Mesothelial cell of epicardium (in vitro differentiated cells): ENCODE measurements at places on chromosomes 6 and 20.
A peak's percentile ranks its signal among the peaks of the same experiment; 100 is the strongest.

- DNase-seq, result no peak
These were observed 69.7 kb downstream of the SAMD5 start for GRCh38 chr6:147578159-147578558.

- DNase-seq, result no peak
These were observed 655 bp upstream of the NDUFAF4 start for GRCh38 chr6:96898241-96898851.

GRCh38 chr6:104525677-104526322 lies 333.9 kb downstream of the HACE1 start:
- peak; percentile 71 for DNase-seq

GRCh38 chr20:43767686-43768474 lies 41.1 kb upstream of the GTSF1L start:
- DNase-seq, result no peak

DNA sequence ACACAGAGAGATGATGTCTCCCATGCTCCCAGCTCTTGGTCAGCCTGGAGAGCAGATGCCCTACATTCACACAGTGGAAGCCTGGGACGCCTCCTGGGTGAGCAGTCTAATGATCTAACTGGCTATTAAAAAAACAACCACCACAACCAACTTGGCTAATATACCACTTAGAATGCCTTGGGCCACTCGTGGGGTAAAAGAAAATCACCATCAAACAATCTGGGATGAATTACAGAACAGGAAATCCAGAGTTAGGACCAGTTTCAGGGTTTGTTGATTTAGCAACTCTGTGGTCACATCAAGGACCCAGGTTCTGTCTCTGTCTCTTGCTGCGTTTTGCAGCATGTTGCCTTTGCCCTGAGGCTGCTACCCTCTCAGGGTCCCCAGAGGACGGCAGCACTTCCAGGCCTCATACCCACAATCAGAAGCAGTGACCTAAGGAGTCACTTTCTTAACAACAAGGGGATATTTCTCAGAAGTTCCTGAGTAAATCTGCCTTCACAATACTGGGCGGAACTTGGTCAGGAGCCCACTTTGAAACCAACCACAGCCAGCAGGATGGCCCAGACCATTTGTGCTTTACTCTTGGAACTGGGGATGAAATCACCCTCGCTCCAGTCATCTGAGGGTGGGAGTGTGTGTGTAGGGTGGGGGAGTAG lies 118.7 kb downstream of the CLIC5 start:
- no peak for DNase-seq

DNA sequence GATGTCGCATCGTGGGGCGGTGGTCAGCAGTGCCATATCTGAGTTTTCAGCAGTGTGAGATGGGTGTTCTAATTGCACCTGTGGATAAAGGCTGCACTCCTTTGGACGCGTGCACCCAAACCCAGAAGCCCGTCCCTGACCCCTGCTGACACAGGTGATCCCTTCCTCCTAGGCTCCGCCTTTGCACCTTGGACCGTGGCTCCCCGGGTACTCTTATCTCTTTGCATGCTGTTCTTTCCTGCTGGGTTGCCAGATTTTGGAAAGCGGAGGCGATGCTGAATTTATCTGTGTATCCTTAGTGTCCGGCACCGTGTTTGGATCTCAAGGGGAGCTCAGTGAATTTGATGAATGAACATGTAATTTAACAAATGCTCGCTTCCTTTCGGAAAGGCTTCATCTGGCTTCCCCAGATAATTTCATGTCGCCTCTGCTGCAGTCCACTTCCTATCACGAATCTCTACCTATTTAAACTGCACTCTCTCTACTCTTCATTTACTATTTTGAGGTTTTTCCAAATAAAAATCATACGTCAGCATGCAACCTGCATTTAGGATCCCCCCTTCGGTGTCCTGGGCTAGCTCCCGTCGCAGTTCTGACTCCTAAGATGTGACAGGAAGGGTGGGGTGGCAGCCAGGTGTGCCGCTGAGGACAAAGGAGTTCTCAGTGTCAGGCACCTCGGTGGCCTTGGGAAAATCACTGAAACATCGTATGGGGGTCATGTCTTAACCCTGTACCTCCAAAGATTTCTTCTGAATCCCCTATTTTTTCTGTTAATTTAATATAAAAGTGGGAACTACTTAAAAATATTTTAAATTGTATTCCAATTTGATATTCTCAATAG lies 753 bp upstream of the PERP start:
- no peak for DNase-seq

DNA sequence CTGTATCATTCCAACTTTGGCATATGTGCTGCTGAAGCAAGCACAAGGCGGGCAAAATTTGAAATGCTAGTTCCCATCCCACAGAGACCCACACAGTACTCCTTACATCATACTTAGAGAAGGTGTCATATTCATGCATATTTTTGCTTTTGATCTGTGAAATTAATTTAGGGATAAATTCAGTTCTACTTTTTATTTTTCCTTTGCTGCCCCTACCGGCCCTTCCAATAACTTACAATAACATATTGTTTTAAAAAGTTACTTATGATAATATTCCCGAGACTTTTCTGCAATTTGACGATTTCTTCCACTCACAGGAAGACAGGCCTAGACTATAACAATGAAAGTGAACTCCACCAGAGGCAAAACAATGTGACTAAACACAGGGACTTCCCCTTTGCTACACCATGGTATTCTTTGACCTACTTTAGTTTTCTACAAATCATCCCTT lies 35.0 kb downstream of the SESN1 start:
- no peak for DNase-seq

DNA sequence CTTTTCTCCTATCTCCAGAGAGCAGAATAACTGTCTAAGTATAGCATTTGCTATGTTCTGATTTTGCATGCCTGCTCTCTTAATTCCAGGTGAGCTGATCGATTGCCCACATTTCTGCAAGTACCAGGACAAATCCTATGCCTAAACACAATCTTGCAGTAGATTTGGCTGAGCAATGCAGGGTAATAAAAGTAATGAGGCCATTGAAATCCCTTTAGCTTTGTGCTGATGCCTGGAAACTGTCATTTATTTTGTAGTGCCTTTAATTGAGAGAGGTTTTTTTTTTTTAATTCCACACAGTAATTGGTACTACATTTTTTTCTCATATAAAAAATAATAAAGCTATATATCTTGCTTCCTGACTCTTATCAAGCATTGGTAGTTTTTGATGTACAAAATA lies 252.3 kb downstream of the NKAIN2 start:
- DNase-seq, result no peak

DNA sequence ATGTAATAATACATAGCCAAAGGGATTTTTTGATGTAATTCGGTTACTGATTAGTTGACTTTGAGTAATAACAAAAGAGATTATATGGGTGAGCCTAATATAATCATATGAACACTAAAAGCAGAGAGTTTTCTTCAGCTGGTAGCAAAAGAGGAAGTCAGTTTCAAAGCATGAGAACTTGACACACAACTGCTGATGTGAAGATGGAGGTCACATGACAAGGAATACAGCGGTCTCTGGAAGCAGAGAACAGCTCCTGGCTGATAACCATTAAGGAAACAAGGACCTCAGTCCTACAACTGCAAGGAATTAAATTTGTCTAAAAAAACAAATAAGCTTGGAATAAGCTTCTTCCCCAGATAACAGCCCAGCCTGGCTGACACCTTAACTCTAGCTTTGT lies 154.5 kb upstream of the PRND start:
- no peak for DNase-seq

- no peak for DNase-seq
These were observed 4.9 kb downstream of the HCK start for GRCh38 chr20:32056708-32057483.

GRCh38 chr20:62721511-62722370 lies 13.1 kb downstream of the NTSR1 start:
- no peak for DNase-seq

- no peak for DNase-seq
These were observed 71.3 kb upstream of the IYD start for GRCh38 chr6:150297327-150298029.

GRCh38 chr6:103723438-103724322 lies 1136.0 kb downstream of the HACE1 start:
- DNase-seq, result no peak

DNA sequence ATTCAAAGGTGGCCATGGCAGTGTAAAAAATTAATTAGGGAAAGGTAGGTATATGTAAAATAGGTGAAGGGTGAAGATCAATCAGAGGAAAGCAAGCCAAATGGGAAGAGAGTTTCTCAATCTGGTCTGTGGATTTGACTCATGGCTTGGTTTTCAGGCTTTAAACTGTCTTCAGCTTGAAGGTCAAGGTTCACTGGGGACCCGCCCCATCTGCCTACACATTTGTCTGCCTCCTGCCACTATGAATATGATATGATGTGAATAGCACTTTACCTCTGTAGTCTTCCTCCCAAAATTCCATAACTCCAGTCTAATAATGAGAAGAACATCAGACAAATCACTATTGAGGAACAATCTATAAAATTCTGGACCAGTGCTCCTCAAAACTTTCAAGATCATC lies 32.3 kb upstream of the THEMIS start:
- DNase-seq, result no peak

GRCh38 chr20:60057866-60058807 lies 99.9 kb downstream of the CDH26 start:
- DNase-seq, result no peak

- DNase-seq, result no peak
These were observed 20.0 kb downstream of the PRPF6 start for GRCh38 chr20:64000906-64001305.

GRCh38 chr6:144311361-144311760 lies 26.2 kb downstream of the UTRN start:
- DNase-seq, result no peak

- no peak for DNase-seq
These were observed 317.8 kb downstream of the CENPW start for GRCh38 chr6:126657561-126658175.

DNA sequence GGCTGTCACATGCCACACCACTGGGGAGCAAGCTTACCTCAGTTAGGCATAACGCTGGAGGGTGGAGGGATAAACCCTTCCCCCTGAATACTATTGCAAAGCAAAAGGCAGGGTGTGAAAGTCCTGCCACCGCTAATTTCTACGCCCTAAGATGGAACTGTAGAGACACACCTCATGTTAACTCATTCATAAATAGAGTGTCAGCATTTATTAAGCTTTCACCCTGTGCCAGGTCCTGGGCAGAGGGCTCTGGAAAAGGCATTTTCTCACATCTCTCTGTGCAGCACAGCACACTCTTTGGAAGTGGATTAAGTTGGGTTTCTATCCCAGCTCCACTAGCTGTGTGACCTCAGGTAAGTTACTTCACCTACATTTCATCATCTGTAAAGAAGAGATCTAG lies 21.8 kb downstream of the TMEM14B start:
- no peak for DNase-seq

DNA sequence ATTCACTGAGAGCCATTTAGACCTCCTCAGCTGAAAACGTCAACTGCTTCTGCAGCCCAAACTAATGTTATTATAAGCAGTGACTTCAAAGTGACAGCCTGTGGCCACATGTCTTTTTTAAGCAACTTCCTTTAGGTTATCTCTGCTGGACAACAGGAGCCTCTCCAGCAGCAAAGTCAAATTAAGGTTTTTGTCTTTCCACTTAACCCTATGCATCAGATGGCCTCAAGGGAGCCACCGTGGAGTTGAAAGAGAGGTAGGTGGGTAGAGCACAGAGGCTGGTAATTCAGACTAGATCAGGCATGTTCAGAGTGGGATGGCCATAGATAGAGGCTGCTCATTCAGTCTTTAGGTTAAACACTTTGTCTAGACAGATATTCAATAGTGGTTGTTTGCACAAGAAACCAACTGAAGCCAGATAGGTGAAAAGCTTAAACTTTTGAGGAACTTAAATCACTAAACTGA lies 300.6 kb upstream of the ECI2 start:
- DNase-seq, result no peak

GRCh38 chr6:122653094-122653493 lies 42.9 kb downstream of the PKIB start:
- DNase-seq, result no peak

DNA sequence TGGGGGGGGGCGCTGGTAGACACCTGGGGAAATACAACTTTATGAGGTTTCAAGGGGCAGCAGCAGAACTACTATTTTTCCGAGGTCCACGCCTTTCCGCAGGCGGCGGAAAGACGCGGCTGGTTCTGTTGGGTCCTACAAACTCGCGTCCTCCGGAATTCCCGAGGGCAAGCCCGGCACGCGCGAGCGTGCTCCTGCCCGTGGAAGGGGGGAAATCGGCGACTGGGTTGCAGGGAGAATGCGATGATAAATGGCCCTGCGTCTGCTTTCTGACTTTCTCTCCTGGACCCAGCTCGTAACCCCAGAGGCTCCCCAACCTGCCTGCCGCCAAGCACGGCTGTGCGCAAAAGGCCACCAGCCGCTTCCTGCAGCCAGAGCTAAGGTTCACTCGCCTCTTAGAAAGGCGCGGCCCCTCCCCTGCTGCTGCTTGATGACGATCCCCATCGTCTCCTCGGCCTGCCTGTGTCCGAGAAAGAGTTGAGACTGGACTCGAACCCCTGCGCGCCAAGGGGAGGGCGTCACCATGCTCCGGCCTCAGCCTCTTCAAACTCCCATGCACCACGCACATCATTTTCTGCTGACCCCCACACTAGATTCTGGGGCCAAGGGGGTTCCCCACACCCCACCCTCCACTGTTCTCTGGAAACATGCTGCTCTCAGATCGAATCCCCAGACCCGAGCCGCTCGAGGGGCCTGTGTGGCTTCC lies 6.7 kb downstream of the FOXA2 start:
- no peak for DNase-seq

- no peak for DNase-seq
These were observed 126.7 kb upstream of the RREB1 start for GRCh38 chr6:6980999-6981597.

GRCh38 chr6:21360336-21360735 lies 233.2 kb upstream of the SOX4 start:
- no peak for DNase-seq

- DNase-seq, result no peak
These were observed 62.7 kb upstream of the HDAC2 start for GRCh38 chr6:114033606-114034005.

- DNase-seq, result no peak
These were observed 907.5 kb downstream of the C6orf118 start for GRCh38 chr6:164401871-164402270.

- no peak for DNase-seq
These were observed 128.1 kb upstream of the AKAP12 start for GRCh38 chr6:151111670-151112069.

GRCh38 chr20:46962452-46963195 lies 68.0 kb downstream of the EYA2 start:
- no peak for DNase-seq

DNA sequence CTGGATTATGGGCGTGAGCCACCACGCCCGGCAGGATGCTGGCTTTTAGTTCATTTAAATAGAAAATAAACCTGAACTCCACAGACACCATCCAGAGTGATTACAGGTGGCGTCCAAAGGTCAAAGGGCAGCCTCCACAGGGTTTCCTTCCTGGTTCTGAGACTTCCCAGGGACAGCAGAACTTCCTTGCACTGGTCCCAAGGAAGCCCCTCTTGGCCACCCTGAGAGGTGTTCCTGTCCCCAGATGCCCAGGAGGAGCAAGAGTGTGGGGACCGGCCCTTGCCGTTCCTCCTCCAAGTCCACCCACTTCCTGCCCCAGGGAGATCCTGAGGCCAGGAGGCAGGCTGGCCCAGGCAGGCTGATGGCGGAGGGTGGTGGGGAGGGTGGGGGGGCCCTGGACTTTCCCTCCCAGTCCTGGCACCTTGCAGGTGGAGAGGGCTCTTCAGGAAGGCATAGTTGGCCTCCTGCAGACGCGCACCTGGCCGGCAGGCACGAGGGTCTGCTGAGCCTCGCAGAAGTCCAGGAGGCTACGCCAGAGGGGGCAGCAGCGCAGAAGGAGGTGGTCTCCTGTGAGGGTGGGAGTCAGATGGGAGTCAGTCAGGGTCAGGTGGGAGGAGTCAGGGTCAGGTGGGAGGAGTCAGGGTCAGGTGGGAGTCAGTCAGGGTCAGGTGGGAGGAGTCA lies 5.0 kb downstream of the FNDC11 start:
- DNase-seq, result no peak
